DMS79 (cell line): ENCODE measurements at places on chromosomes 13 and 19.
A peak's percentile ranks its signal among the peaks of the same experiment; 100 is the strongest.

DNA sequence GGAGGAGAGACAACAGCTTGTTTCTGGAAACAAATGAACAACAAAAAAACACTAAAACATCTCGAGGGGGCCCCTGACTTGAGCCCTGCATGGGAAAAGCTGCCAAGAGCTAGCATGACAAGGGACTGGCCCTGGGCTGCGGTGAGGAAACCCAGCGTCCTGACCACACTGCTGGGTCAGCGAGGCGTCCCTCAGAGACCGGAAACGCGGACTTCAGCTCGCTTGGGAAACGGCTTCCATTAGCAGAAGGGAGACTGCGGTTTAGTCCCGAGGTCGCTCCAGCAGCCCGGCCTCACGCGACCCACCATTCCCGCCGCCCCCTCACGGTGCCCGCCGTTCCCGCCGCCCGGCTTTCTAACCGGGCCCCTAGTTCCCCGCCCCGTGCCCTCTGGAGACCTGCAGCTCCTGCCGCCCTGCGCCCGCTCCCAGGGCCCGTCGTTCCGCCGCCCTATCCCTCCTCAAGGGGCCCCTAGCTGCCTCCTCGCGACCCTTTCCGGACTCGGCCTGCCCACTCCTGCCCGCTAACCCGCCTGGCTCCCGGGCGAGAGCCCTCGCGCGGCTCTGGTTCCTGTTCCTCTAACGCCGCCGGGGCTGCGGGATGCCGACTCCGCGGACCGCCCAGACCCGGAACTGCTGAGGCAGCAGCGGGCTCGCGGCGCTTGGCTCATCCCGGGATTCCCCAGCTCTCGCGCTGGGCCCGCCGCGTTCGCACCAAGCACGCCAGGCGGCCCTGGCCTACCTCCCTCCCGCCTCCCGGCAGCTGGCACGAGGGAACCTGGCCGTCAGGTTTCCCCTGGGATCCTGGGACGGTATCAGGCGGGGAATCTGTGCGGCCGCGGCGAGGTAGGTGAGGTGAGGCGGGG is at the start of gene CCDC122:
CCDC122 (minus strand) TSS at position 849 of the 863 bp plus-strand sequence. CDS start 10,364 bp downstream, outside the sequence.
- DNase-seq: peak; percentile 17

DNA sequence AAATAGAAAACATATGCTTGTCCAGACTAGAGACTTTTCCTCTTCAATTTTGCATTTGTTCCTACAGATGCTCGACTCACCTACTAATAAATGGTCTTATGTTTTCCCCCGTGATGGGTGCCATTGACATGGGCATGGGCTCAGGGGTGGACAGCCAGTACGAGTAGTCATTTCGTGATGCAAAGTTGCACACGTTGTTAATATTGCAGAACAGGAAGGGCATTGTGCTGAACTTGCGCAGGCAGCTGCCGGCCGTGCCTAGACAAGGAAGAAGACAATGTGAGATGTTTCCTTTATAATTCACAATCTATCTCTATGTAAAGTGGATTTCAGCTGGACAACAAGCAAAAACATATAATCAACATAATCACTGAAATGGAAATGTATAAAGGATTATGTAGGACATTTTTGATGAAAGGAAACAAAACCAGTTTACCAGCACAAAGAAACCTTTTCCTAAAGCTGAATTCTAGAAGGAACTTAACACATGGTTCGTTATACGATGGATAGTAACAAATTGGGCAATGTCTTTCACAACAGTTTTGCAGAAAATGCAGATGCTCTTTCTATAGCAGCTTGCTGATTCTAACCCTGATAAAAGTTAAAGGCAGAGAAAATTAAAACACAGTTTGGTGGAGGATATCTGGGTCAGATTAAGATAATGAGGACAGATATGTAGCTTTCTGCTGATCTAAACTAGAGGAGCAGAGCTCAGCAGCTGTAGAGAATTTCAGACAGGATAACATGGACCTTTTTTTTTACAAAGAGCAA is 145.7 kb downstream of the COL4A1 start:
- DNase-seq: no peak

GRCh38 chr13:69999875-70000274 is 107.8 kb upstream of the ATXN8OS start:
- no peak for DNase-seq

DNA sequence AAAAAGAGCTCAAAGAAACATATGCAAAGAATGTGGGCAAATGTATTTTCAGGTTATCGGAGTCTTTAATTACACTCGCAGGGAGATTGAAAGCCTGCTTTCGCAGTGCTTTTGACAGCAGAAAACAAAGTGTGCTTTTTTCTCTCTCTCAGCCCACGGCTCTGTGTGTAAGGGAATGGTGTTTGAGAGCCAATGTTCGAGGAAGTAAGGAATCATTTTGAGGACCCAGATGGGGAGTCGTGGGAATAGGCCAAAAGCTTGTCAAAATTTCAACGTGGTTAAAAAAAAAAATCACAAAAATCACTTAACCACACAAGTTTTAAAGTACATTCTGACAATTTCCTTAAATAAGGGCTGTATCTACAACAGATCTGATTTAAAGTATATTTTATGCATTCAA is 197.1 kb upstream of the IRS2 start:
- DNase-seq: no peak
